ENCODE measurements at places on chromosomes 12 and 14.
A peak's percentile ranks its signal among the peaks of the same experiment; 100 is the strongest.

DNA sequence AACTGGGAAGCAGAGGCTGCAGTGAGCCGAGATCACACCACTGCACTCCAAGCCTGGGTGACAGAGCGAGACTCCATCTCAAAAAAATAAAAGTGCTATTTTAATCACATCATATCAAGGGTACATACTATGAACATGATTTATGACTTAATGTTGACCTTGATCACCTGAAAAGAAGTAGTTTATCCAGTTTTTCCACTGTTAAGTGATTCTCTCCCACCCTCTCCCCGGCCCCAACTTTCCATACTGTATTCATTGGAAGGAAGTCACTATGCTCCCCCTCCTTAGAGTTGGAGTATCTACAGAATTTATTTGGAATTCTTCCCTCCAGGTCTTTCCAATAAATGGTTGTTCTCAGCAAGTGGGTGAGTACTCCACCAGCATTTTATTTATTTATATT lies 3.0 kb upstream of the PRMT5 start:
- DNase-seq = no peak

DNA sequence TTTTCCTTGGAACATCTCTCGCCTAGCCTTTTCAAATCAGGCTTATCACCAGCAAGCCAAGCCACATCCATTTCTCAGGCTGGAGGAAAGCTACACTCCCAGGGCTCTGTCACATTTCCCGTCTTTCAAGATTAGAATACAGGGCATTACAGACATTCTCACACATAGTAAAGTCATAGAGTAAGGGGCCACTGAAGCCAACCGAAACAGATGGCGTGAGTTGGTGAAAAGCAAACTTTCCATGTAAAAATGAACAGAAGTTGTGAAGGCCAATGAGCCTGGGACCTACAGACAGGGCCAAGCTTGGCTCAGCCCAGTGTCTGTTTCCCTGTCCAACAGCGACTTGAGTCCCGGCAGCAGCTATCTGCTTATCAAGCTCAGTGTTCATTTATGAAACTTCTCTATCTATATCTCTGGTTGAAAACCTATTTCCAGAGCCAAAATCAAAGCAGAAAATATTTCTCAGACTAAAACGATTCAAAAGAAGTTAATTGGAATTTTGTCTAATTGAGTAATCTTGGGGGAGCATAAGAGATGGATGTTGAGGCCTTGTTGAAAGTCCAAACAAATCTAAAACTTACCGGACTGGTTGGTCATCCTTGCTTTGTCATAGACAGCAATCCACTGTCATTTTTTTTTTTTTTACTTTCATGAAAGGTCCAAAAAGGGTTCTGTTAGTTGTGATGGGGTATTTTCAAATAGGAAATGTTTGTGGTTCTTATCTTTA lies 105.6 kb downstream of the DAAM1 start:
- DNase-seq = no peak

DNA sequence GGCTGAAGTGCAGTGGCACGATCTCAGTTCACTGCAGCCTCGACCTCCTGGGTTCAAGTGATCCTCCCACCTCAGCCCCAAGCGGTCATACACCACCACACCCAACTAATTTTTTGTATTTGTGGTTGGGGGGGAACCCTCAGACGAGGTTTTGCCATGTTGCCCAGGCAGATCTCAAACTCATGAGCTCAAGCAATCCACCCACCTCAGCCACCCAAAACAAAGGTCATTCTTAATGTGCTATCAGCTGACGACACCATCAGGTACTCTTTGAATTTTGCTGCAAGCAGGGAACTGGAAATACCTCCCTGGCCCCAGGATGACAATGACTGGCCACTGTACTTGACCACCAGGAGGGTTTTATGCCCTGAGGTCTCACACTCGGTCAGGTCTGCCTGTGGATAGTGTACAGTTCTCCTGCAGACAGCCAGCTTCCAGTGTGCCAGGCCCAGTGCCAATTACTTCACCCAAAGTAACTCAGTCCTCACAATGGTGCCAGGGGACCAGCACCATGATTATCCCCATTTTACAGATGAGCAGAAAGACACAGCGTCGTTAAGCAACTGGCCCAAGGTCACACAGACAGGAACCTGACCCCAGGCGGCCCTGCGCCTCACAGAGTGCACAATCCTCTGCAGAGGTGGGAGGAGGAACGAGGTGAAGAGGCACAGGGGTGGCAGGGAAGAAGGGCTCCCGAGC lies 42.9 kb downstream of the ITPK1 start:
- no peak for DNase-seq

- DNase-seq = peak; percentile 32
Observed at GRCh38 chr12:121060149-121061001, 21.3 kb upstream of the OASL start.

GRCh38 chr14:76985540-76986230 lies 42.8 kb downstream of the IRF2BPL start:
- DNase-seq = peak; percentile 19

DNA sequence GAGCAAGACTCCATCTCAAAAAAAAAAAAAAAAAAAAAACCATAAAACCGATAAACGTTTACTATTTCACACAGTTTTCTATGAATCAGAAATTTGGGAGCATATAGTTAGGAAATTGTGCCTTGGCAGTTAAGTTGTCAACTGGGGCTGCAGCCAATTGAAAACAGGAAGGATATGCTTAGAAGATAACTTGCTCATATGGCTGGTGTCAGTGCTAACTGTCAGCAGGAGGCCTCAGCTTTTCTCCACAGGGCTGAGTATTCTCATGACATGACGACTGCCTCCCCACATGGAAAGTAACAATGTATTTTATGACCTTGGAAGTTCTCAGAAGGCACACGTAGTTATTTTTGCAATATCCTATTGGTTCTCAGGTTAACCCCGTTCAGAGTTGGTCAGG lies 29.6 kb upstream of the OR5AU1 start:
- DNase-seq = no peak

GRCh38 chr14:58541633-58542022 lies 96.1 kb upstream of the DACT1 start:
- DNase-seq = no peak

DNA sequence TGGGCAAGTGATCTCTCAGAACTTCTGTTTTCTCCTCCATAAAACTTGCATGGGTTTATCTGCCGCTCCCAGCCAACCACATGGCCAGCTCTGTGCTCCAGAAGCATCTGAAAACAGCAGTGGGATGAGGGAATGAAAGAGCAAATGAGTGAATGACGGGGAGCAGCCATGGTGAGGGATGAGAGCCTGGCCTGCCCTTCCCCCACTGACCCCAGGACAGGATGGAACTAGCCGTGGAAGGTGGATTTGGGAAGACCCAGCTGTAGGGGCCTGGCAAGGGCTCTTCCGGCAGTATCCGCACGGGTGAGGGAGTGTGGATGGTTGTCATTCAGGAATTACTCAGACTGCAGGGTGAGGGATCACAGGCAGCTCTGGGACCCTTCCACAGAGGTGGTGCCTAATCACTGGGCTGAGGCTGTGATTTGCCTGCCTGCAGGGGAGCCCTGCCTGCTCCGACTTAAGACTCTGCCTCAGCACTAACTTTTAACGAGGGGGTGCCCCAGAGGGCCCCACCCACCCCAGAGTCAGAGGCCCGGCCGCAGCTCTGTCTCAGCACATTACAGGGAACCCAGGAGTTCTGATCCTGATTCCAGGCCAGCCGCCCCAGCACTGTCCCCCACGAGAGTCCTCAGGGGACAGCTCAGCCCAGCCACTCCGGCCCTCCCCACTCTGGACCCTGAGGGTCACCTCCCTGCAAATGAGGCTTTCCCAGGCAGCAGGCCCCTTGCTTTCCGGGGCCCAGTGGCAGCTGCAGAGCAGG lies 136.8 kb upstream of the C14orf180 start:
- DNase-seq = no peak

GRCh38 chr12:15220451-15220850 lies 766 bp downstream of the RERG start:
- no peak for DNase-seq

GRCh38 chr12:126608607-126609175 lies 1543.5 kb downstream of the AACS start:
- no peak for DNase-seq
